Fibroblast of the aortic adventitia (primary cell): ENCODE measurements at places on chromosomes 4 and X.

DNA sequence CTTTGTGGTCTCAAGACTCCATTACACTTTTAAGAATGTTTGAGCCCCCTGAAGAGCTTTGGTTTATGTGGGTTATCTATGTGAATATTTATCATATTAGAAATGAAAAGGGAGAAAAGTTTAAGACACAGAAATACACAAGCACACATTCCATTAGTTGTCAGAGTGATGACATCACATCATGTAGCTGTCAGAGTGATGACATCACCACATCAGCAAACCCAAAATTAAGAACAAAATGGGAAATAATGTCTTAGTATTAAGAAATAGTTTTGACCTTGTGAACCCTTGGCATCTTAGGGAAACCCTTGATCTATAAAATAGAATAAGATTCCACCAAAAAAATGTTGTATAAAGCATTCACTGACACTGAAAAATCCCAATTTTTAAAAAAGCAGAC lies 195.9 kb downstream of the TSPAN5 start:
- DNase-seq = no peak

- no peak for DNase-seq
These were observed 581.8 kb downstream of the NLGN4X start for GRCh38 chrX:5646818-5647217.

GRCh38 chr4:27428661-27429060 lies 568.0 kb downstream of the STIM2 start:
- no peak for DNase-seq

- no peak for DNase-seq
These were observed 54.8 kb downstream of the TLL1 start for GRCh38 chr4:165927815-165928214.

- DNase-seq = no peak
These were observed 331.2 kb downstream of the PAPSS1 start for GRCh38 chr4:107388736-107389274.
